ENCODE measurements at places on chromosomes 11 and 22.
A peak's percentile ranks its signal among the peaks of the same experiment; 100 is the strongest.

DNA sequence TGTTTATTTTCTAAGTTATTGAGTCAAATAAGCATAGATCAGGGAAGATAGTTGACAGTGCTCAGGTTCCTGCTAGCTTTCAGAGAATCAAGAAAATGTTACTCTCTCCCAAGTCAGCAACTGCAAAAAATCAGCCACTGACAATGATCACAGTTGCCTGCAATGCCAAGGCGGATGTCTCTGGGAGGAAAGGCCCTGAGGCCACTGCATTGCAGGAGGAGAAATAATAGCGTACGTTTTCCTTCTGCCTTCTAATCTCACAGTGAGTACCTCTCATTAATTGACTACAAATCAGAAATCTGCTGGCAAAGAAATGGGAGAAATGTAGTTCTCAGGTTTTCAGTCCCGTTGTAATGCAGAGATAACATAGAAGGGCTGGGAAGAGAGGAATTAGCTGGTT lies 54.0 kb upstream of the SPON1 start:
- DNase-seq = no peak

DNA sequence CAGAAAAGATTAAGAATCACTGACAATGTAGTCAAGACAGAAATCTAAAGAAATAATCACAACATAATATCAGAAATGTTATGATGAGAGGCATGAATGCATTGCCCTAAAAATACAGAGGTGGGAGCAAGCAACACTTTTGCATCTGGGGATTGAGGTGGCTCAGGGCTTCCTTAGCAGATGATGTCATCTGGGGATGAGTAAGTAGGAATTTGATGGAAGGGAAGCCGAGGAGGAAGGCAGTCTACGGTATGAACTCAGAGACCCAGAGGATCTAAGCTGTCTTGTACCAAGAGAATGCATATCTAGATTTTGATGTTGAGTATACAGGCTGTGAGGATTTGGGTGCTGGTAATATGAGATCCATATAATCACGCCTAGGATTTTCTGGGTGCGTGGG lies 193.0 kb upstream of the SNX19 start:
- DNase-seq = no peak

GRCh38 chr11:65576867-65577755 lies 1.3 kb downstream of the EHBP1L1 start:
- peak; percentile 83 for DNase-seq

- DNase-seq = peak; percentile 63
Measured at GRCh38 chr22:33438273-33438672, 380.1 kb upstream of the SYN3 start.

DNA sequence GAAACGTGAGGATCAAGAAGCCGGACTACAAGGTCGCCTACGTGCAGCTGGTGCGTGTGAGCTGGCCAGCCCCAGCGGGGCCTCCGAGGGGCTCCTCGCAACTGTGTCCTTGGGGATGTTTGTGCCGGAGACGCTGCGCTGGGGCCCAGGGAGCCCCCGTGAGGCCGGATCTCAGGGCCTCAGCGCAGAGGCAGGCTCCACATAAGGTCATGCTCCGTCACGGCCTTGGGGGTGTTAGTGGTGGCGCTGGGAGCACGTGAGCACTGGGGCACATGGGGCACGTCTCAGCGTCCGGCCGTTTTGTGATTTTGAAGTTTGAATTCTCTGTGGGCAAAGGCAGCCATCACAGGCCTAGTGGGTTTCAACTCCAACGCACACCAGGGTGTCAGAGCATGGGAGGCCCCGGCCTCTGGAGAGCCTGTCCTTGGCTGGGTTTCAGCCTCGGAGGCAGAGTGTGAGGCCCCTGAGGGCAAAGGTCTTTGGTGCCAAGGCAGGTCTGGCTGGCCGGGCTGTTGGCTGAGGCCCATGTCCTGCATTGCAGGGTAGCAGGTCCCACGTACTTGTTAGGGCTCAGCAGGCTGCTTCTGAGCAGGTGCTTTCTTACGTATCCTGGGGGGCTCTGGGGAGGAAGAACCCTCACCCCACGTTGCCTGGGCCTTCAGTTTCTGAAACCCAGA lies 5.8 kb downstream of the MRPL23 start:
- DNase-seq = no peak

- no peak for DNase-seq
Measured at GRCh38 chr11:110371084-110371483, 58.7 kb upstream of the FDX1 start.

- DNase-seq = no peak
Measured at GRCh38 chr11:100902454-100903141, 215.5 kb downstream of the ARHGAP42 start.

DNA sequence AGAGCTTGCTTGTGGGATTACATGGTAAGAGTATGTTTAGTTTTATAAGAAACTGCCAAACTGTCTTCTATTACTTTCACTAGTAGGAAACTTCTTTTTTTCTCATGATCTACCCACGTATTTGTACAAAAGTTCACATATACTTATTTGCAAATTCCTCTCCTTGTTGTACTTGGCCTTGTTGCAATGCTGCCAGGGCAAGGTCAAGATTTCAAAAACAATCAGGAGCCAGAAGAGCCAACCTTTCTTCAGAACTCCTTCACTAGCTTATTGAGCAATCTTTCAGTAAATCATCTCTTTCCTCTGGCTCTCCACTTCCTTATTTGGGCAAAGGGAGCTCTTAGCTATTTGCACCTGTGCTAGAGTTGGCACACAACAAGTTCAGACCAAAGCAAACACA lies 9.7 kb downstream of the SRSF8 start:
- no peak for DNase-seq

DNA sequence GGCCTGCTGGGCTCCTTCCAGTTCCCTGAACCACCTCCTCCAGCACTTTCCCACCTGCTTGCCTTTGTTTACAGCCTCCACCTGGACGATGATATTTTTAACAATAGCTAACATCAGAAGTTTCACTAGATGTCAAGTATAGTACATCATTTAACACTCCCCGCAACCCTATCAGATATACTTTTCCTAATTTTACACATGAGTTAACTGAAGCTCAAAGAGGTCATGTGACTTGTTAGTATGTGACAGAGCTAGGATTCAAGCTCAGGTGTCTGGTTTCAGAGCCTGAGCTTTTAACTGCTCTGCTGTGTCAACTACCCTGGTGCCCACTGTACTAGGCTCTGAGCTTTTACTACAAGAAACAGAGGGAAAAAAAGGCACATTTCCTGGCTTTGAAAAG lies 14.3 kb upstream of the HPX start:
- no peak for DNase-seq

DNA sequence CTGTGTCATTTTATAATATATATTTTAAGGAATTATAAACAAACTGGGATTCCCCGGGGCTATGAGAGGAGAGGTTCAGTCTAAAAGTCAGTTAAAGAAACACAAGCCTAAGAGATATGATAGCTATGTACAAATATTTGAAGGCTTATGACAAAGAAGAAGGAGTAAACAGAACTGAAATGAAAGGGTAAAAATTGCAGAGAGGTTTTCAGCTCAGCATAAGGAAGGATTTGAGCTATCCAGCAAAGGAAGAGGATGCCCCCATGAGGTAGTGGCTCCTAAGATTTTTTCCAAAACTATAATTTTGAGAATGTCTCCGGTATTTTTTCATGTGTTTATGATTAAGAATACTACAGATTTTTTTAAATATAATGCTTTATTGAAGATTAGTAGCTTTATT lies 57.9 kb upstream of the ANGPTL5 start:
- no peak for DNase-seq

DNA sequence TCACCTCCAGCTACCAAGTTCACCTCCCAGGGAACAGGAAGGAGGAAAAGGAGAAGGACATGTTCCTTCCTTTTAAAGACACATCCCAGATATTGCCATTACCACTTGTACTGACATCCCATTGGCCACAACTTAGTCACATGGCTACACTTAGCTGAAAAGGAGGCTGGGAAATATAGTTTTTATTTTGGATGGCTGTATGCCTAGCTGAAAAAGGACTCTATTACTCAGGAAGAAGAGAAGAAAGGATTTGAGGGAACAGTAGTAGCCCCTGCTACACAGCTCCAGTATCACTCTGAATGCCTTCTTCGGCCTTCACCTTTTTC lies 2.1 kb upstream of the APOA5 start:
- DNase-seq = no peak

GRCh38 chr11:111729831-111730311 lies 36.3 kb downstream of the PPP2R1B start:
- no peak for DNase-seq

DNA sequence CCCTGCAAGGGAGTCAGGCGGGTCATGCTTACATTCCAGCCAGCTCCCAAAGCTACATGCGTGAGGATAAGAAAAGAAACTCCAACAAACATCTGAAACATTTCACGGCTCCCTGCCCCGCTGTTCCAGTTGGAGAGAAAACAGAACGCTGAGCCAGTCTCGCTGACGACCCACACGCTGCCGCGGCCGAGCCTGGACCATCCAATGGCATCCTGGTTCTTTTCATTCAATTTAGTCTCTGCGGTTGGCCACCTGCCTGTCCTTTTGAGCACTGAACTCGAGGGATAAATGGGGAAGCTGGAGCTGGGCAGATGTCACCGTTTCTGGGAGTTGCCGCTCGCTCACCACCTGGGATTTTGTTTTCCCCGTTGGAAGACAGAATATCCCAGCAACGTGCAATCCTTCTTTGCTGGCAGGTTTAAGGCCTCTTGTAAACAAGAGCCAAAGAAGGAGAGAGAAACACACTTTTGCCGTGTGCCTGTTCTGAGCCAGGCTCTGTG lies 45.3 kb upstream of the SHISAL1 start:
- no peak for DNase-seq

- DNase-seq = no peak
Measured at GRCh38 chr22:40022536-40023240, 27.9 kb downstream of the FAM83F start.

GRCh38 chr11:76856106-76856505 lies 4.6 kb upstream of the ACER3 start:
- no peak for DNase-seq

- DNase-seq = no peak
Measured at GRCh38 chr11:72352859-72353551, 81.3 kb downstream of the CLPB start.

DNA sequence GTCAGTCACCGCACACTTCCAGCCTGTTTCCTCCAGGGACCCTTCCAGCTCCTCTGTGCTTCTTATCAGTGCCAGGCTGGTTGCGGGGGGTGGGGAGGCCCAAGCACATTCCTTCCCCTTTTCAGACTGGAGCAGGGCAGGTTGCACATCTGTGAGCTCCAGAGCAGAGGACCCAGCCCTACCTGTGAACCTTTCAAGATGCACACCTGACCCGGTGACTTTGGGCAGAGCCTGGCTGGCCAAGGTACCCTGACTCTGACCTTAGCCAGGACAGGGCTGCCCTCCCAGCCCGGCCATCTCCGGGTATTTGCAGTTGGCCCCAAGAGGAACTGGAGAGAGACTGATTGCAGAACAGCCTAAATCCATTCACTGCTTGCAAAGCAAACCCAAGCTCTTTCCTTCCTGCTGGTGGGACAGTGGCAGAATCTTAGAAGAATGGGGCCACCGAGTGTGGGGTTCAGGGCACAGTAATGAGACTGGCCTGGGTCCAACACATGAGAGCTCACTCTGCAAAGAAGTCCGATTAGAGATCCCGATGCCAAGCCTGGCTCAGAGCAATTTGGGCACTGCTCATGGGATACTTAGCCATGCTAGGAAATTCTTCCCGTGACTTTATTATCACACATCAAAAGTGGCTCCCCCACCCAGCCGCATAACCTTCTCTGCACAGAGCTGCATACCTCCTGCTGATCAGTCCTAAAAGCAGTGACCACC lies 64.7 kb upstream of the CCND1 start:
- DNase-seq = no peak

DNA sequence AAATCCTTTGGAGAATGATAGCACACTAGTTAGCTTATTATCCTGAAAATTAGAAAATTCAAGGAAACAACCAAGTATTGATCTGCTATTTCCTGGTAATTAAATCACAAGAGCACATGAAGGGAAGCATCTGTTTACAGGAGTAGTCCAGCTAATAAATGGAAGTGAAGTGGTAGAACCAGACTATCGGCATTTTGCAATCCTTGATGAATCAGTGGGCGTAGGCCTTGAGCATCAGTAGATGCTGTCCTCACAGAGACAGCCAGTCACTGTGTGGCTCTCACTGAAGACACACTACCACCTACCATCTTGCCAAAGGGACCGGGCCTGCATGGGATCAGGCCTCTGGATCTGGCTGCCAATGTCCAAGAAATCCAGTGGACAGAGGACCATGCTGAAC lies 69.8 kb downstream of the FBLN1 start:
- no peak for DNase-seq

GRCh38 chr22:30910358-30910757 lies 58.2 kb downstream of the MORC2 start:
- no peak for DNase-seq

- no peak for DNase-seq
Measured at GRCh38 chr22:50045211-50046018, 12.7 kb downstream of the TTLL8 start.

GRCh38 chr11:121421149-121421901 lies 30.8 kb upstream of the SORL1 start:
- no peak for DNase-seq

DNA sequence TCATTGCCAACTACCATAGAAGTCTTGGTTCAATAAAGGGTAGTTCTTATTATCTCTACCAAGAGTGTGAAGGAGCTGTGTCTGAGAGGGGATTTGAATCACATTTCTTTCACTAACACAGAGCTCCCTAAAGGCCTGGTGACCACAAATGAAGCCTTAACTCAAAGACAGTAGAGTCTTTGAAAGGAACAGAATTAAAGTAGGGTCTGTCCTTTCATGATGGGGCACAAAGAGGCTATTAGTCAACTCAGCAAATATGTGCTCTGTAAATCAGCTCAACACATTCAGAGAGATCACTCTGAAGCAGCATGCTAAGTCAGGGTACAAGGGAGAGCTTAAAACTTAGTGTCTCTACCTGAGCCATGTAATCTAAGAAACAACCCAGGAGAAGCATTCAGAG lies 212.4 kb upstream of the SYN3 start:
- no peak for DNase-seq

DNA sequence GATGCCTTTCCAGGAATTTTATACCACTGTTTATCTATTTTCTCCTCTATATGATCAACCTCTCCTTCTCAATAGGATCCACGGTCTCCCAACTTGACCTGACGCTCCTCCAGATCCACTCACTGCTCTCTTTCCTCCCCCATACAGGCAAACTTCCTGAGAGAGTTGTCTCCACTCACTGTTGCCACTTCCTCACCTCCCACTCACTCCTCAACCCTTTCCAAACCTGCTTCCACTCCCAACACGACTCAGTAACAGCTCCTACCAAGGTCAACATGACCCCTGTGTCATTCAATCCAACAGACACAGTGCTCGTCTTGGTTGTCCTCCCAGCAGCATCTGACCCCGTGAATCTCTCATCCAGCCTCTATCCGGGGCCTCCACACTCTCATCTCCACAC lies 3.1 kb downstream of the APBB1 start:
- no peak for DNase-seq

DNA sequence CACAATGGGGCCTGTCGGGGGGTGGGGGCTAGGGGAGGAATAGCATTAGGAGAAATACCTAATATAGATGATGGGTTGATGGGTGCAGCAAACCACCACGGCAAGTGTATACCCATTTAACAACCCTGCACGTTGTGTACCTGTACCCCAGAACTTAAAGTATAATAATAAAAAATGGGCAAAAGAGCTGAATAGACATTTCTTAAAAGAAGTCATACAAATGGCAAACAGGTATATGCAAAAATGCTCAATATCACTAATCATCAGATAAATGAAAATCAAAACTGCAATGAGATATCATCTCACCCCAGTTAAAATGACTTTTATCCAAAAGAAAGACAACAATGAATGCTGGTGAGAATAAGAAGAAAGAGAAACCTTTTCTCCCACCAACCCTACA lies 363.7 kb upstream of the MPPED2 start:
- no peak for DNase-seq

- no peak for DNase-seq
Measured at GRCh38 chr11:131511794-131512193, 141.4 kb downstream of the NTM start.

- no peak for DNase-seq
Measured at GRCh38 chr11:86473991-86474833, 99.5 kb downstream of the CCDC81 start.
